SK-MEL-5 (cell line): ENCODE measurements at places on chromosomes 1 and 21. TPM values are rescaled to one million over a fixed set of nuclear protein-coding genes. Genes with fewer than 3 reads are reported as not detected.
A peak's percentile ranks its signal among the peaks of the same experiment; 100 is the strongest.

The PGLYRP4 gene
- not detected in 2 replicates for total RNA-seq

The LDLRAD2 gene
- not detected in 2 replicates for total RNA-seq

The BGLAP gene
- 0.48 TPM in 1 of 2 replicates, not detected in the other for total RNA-seq

The KPRP gene
- not detected in 2 replicates for total RNA-seq

The SHE gene
- total RNA-seq: 0.03 and 0.11 TPM in 2 replicates

The PER3 gene
- total RNA-seq: 8.8 and 9.4 TPM in 2 replicates

GRCh38 chr1:62089570-62089969, 105.1 kb upstream of the L1TD1 start:
- DNase-seq: no peak

GRCh38 chr1:240090014-240090413, 1.7 kb upstream of the FMN2 start:
- DNase-seq: peak; percentile 32

GRCh38 chr1:204746838-204747442, 61.4 kb upstream of the LRRN2 start:
- DNase-seq: peak; percentile 74

GRCh38 chr1:8202182-8202905, 115.6 kb upstream of the SLC45A1 start:
- no peak for DNase-seq

DNA sequence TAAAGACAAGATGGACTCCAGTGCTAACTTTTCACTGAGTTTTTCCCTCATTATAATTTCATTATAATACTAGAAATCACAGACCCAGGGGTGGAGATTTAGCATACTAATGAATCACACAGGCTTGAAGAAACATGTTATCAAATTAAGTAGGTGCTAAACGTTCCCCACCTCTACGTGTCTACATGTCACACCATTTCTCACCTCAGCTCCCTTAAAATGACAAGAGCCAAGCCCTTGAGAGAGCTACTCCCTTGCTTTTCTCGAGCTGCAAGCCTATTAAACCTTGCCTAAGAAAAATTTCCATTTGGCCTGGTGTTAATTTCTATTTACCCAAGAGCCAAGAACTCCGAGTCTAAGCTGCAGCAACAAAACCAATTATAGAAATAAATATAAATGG, 396.3 kb upstream of the NEGR1 start:
- DNase-seq: no peak

DNA sequence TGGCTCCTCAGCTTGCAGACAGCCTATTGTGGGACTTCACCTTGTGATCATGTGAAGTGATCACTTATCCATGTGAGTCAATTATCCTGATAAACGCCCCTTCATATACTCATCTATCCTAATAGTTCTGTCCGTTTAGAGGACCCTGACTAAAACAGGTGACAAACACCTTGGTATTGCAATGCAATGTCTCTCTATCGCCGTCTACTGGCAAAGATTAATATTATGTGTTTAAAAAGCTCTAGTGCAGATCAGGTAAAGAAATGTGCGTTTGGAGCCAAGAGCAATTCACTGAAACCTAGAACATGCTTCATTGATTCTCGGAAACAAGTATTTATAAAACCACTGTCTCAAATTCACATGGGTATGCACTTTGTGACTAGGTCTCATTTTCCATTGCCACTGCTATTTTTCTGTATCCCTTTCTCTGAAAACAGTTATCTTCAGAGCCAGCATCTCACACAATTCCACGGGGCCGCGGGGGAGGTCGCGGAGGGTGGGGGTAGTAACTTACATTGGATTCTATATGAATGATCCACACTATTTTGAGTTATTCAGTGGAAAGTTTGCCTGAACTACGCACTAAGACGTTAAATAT, 554.6 kb upstream of the NCAM2 start:
- DNase-seq: peak; percentile 43

GRCh38 chr1:232201024-232201423, 428.9 kb downstream of the SIPA1L2 start:
- DNase-seq: no peak

DNA sequence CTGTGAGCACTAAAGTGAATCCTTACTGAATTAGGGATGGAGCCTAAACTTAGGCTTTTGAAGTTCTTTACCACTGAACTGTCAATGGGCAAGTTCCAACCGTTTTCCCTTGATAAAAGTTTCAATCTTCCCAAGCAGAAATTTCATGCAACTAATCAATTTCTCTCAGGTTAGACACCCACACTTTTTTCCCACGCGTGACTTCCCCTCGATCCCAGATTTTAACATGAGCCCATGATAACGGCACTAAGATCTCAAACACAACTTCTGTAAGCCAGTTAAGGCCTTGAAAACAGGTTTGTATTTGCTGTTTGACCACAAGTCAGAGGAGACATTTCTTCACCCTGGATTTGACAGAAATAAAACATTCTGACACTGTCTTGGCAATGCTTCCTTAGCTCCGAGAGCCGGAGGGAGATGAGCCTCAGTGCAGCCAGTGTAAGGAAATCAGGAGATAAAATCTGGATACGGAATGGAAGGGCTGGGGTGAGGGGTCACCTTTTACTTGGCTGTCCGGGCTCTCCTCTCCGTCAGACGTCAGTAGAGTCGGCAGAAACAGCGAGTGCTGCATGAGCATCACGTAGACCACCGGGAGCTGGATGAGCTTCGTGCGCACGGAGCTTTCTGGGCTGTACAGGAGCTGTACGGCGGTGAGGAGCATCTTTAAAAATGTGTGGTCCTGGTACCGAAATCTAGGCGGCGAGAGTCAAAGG, 39.7 kb downstream of the MRAP start:
- DNase-seq: no peak
